ENCODE measurements at places on chromosomes 7 and 10.

GRCh38 chr7:94615666-94616065 lies 40.3 kb downstream of the SGCE start:
- DNase-seq: no peak

GRCh38 chr10:117007080-117007479 lies 2.1 kb upstream of the SHTN1 start:
- DNase-seq: no peak

- no peak for DNase-seq
Observed at GRCh38 chr7:131527456-131527855, 29.0 kb downstream of the PODXL start.

GRCh38 chr7:34761627-34762026 lies 103.6 kb downstream of the NPSR1 start:
- no peak for DNase-seq

DNA sequence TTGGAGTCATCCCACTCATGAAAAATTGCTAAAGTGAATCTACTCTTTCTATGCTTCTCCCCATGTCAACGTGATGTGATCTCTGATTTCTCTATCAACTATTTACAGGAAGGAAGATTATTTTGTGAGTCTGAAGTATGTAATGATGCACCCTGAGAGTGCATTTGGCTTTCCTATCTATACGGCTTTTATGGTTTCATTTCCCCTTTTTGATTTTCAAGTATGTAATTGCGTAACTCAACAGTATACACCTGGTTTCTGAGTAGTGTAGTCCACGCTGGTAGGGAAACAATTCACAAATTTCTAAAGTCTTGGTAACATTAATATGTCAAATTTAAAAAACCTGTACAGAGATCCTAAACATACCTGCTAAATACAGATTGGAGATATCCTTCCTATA lies 194.7 kb upstream of the SEMA3A start:
- DNase-seq: no peak

DNA sequence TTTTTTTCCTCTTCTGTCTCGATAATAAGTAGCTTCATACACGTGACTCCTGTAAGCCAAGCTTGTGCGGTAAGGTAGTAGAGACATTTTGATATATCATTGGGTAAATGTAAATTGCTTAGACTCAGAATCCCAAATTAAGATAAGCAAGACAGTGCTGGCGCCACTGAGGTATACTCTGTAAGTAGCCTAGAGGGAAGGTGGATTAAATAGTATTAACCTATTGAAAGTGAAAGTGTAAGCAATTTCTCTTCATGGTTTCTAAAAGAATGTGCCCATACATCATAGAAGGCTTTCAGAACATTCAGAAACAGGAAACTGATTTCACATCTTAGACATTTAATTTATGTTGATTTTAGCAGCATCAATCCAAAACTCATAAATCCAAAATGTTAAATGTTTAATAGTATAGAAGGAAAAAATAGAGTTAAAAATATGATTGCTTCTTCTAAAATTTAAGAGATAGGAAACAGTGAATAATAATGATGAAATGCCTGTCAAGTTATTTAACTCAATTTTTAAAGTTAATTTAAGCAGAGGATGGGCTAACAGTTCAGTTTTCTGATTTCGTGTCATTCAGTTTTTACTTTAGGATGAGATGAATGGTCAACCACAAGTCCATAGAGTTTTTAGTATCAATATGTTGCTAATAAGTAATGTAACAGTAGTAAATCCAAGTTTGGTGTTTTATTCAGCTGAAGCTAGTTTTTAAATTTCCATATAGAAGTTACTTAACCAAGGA lies 36.8 kb downstream of the LRRC72 start:
- no peak for DNase-seq

- DNase-seq: no peak
Observed at GRCh38 chr7:20264623-20265022, 47.4 kb upstream of the MACC1 start.

- DNase-seq: no peak
Observed at GRCh38 chr10:119274519-119275045, 67.2 kb downstream of the GRK5 start.

DNA sequence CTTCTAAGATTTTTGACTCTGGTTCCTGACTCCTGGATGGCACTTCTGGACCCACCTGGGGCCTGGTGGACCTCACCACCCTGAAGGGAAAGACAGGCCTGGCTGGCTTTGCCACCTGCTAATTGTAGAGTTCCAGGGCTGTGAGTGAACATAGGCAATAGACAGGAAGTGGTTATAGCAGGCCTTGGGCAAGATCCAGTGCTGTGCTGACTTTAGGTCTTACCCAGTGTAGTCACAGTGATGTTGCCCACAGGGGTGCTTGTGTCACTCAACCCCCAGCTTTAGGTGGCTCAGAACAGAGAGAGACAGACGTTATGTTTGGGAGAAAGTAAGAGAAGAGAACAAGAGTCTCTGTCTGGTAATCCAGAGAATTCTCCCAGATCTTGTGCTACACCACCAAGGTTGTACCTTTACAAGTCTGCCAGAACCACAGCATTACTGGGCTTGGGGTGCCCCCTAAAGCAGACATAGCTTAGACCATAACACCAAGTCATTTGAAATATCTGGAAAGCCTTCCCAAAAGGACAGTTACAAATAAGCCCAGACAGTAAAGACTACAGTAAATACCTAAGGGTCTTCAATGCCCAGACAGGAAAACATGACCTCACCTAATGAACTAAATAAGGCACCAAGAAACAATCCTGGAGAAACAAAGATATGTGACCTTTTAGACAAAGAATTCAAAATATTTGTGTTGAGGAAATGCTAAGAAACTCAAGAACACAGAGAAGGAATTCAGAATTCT lies 303.4 kb downstream of the PCLO start:
- no peak for DNase-seq

- DNase-seq: no peak
Observed at GRCh38 chr10:124715439-124715838, 28.7 kb downstream of the FAM53B start.

DNA sequence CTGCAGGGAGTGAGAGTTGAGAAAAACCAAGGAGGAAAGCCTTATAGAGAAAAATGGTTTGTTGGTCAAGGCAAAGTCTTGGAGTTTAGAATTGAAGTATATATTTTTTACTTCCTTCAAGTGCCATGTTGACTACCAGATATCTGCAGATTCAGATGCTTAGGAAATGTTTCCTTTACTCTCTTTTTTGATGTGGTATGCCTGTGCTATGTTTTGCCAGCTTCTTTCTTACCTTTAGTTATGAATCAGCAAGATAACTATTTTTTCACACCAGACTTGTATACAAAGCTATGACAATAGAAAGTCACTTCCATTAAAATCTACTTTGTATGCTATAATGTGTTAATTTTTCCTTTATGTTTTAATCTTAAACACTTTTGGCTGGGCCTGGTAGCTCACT lies 3.6 kb downstream of the R3HCC1L start:
- no peak for DNase-seq

DNA sequence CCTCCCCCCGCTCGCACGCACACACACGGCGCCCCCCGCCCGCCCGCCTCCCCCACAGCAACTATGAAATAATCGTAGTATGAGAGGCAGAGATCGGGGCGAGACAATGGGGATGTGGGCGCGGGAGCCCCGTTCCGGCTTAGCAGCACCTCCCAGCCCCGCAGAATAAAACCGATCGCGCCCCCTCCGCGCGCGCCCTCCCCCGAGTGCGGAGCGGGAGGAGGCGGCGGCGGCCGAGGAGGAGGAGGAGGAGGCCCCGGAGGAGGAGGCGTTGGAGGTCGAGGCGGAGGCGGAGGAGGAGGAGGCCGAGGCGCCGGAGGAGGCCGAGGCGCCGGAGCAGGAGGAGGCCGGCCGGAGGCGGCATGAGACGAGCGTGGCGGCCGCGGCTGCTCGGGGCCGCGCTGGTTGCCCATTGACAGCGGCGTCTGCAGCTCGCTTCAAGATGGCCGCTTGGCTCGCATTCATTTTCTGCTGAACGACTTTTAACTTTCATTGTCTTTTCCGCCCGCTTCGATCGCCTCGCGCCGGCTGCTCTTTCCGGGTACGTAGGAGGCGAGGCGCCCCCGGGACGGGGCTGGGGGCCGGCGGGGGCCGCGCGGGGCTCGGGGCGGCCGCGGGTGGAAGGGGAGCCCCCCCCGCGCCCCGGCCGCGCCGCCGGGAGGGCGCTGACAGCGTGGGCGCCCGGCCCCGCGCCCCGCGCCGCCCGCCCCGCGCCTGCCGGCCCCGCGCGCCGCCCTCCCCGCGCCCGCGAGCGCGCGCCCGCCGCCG lies 441 bp downstream of the BMI1 start:
- DNase-seq: peak; percentile 60

DNA sequence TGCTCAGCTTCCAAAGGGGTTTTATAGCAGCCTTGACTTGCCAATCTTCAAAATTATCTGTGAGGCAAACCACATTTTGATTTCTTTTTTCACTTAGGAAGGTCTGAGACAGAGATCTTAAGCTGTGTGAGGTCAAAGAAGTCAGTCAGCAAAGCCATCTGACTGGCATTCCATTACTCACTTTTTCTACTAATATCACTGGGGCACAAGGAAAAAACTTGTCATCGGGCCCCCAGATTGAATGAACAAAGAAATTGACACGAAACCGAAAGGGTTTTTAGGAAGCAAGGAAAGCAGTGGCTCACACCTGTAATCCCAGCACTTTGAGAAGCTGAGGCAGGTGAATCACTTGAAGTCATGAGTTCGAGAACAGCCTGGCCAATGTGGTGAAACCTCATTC lies 78.5 kb upstream of the FRMD4A start:
- DNase-seq: no peak

DNA sequence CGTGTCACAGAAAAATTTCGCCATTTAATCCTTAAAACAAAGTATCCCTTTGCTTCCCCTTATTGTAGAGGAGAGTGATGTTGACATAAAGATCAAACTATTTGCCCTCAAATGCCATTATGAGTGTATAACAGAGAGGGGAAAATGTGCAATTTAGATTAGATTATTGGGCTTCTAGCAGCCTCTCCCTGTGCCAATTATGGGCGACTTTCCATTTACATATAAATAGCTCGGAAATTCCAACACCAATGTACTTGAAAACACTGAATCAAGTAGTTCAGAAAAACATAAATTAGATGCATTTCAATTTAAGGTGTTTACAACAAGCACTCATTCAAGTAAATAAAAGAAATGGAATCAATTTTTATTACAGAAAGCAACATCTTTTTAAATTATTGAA lies 64.6 kb upstream of the LRRN3 start:
- DNase-seq: no peak

Data from hematopoietic multipotent progenitor cell treated with erythropoietin and hydrocortisone succinate and interleukin-3 and kit ligand, for 17 days (in vitro differentiated cells).